Lung microvascular endothelial cell (primary cell): ENCODE measurements at places on chromosomes 12 and 14. TPM values are rescaled to one million over a fixed set of nuclear protein-coding genes. Genes with fewer than 3 reads are reported as not detected.

ADAMTS20 gene
- total RNA-seq: not detected in 2 replicates

ATF7 gene
- 9.2 and 10.5 TPM in 2 replicates for total RNA-seq

TAS2R9 gene
- total RNA-seq: under 0.01 TPM in 1 of 2 replicates, not detected in the other

SRRM4 gene
- not detected in 2 replicates for total RNA-seq

RHEBL1 gene
- 1.2 and 1.5 TPM in 2 replicates for total RNA-seq
